ENCODE measurements at places on chromosomes 4 and X.

DNA sequence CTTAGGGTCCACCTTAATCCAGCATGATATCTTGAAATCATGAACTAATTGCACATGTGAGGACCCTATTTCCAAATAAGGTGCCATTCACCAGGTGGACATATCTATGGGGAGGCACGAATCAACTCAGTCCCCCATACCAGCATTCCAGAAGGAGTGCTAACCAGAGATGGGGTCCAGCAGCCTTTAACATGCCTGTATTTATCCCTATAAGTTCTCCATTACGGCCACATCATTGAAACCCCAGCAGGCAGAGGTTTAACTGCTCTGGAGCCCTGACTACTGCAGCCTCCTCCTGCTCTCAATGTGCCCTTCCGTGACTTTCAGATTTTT, 3.2 kb upstream of the ASMTL start:
- no peak for DNase-seq

DNA sequence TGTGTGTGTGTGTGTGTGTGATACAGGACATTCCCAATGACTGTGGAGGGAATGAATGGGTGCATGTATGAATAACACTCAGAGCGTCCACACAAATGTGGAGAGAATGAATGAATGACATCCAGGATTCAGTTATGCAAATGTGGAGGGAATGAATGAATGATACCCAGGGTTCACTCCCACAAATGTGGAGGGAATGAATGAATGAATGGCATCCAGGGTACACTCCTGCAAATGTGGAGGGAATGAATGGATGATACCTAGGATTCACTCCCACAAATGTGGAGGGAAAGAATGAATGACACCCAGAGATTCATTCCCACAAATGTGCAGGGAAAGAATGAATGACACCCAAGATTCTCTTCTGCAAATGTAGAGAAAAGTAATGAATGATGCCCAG, 36.0 kb upstream of the ASMTL start:
- DNase-seq, result no peak

- DNase-seq, result no peak
These were observed 602.8 kb upstream of the EPHA5 start for GRCh38 chr4:66273110-66273509.

DNA sequence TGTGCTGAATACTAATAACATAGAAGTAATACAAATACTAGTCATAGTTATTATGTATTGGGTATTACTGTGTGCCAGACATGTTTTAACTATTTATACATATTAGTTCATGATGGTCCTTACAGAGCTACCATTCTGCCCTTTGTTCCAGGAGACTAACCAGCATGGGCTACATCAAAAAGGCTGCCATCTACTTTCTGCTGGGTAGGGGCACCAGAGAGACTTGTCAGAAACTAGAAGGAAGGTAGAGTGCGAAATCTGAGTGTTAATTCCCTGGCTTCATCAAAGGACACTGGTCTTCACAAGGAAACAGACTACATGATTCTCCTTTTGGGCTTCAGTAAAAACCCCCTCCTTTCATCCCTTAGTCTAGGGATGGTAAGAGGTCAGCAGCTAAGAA, 347.8 kb downstream of the GBA3 start:
- no peak for DNase-seq

- DNase-seq, result no peak
These were observed 75.8 kb downstream of the PPP3CA start for GRCh38 chr4:101271516-101271915.

DNA sequence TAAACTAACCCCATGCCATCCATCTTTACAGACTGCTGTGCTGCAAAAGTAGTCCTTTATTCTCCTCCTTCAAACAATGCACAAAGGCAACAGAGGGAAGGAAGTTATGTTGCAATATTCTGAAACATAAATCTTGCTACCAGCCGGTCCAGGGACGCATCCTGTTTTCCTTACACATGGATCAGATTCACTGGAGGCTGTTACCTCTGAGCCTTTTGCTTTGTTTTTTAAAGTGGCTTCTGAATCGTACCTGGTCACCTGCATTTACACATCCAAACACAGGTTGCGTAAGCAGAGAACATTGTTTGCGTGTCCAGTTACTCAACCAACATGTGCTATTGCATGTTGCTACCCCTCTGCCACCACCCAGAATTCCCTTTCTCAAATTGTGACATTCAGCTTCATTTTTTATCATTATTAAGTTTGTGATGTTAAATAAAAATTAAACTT, 8.8 kb downstream of the PPARGC1A start:
- DNase-seq, result no peak

- DNase-seq, result no peak
These were observed 62.7 kb upstream of the PHKA2 start for GRCh38 chrX:19046343-19047215.

- DNase-seq, result no peak
These were observed 762.5 kb upstream of the GRIA3 start for GRCh38 chrX:122421434-122422121.

Data from midbrain (tissue), 1 donor.